SK-N-SH treated with all-trans-retinoic acid at 6 μM for 48 hours (cell line): ENCODE measurements at places on chromosomes 12 and 14.

- peak; percentile 34; the same call in 2 of the 3 replicates for ATAC-seq
Measured at GRCh38 chr14:74333909-74334308, 14.4 kb upstream of the VRTN start.

DNA sequence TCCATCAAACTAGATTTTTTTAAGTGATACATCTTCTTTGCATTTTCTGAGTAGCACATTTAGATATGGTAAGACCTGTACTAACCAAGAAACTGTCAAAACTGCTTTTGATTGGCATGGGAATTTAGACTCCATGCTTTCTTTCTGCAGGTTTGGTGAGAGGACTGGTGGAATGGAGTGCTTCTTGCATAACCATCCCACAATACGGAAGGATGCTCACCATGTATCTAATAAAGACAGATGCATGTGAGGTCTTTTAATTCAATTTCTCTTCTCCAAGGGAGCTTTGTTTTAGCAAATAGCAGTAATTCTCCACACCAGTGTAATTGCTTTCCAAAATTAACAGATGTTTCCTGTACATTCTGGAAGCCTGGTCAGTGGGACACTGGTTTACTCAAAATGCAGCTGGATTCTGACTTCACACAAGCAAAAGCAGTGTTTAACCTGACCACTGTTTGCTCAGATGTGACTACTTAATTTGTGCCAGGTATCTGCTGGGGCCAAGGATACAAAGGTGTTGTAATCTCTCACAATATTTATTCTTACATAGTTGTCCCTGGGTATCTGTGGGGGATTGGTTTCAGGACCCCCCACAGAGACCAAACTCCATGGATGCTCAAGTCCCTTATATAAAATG is 26.1 kb downstream of the FGD6 start:
- ATAC-seq, result no peak

- ATAC-seq, result no peak
Measured at GRCh38 chr12:127984386-127985055, 282.4 kb upstream of the TMEM132C start.

- no peak for ATAC-seq
Measured at GRCh38 chr12:107469011-107469410, 216.6 kb upstream of the PWP1 start.

DNA sequence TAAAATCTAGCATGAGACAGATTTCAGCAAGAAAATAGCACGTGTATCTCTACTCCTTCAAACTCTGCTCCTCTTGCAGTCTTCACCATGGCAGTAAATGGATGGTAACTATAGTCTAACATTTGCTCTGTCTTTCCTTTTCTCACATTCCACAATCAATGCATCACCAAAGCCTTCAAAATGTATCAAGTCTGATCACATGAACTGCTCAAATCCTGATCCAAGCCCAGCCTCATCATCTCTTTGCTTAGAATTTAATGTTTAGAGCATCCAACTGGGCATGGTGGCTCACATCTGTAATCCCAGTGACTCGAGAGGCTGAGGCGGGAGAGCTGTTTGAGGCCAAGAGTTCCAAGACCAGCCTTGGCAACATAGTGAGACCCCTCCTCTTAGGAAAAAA is 45.9 kb downstream of the CDK17 start:
- ATAC-seq, result peak; percentile 46

- ATAC-seq, result peak; percentile 87
Measured at GRCh38 chr14:21711360-21711961, 37.8 kb upstream of the OR4E1 start.

DNA sequence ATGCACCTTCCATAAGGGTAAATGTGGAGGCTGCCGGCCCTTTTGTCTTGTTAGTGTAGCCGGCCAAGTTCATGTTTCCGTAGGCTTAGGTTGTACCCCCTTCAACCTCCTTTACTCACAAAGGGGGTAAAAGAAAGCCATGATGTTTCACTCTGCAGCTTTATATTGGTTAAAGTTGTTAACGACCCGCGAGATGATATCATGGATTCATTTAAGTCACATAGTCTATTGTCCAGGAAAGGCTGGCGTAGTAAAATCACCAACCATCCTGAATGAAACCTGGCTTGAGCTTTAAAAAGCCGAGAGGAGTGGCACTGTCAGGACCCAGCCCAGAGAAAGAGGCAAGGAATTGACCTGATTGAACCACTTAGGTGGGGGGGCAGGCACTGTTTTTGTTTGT is 1.3 kb downstream of the UNG start:
- ATAC-seq, result peak; percentile 4

DNA sequence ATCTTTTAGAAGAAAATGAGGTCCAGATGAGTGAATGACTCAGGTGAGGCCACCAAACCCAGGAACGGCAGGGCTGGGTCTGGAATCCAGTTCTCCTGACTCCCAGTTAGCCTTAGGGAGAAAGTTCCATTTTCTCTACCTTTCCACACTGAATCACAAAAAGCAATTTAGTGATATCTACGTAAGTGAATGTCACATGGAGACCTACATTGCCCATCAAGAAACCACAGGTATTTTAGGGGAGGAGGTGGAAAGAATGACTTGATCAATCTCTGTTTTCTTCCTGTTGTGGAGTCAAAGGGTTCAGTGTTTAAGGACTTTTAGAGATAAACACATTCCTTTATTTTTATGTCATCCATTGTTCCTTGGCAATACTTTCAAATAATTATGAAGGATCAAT is 106.9 kb upstream of the PTPRB start:
- no peak for ATAC-seq

DNA sequence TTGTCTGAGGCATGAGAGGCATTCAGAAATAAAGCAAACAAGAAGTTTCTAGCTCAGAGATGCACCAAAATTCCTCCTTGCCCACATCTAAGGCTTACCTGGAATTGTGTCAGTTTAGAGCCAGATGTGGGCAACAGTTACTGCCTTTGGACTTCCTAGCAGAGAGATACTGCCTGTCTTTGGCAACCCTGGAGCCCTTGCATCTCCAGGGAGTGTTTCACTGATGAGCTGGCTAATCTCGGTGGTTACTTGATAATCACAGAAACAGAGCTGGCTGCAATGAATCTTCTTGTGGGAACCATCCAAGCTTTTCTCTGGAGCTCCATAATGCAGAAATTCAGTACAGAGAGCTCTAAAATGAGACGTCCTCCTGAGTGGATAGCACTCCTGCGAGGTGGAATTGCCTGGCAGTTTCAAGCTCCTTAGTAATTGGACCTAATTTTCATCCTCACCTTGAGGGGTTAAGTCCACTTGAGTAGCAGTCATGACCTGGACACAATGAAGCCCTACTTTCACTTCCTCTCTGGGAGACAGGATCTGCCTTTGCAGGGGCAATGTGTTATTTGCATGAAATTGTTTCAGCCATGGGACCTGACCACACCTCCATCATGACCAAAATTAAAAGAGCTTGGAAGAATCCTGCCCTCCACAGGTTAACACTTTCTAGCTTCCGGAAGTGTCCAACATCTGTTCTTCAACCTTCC is 108.8 kb upstream of the ARHGAP5 start:
- ATAC-seq, result peak; percentile 24; the same call in 2 of the 3 replicates

DNA sequence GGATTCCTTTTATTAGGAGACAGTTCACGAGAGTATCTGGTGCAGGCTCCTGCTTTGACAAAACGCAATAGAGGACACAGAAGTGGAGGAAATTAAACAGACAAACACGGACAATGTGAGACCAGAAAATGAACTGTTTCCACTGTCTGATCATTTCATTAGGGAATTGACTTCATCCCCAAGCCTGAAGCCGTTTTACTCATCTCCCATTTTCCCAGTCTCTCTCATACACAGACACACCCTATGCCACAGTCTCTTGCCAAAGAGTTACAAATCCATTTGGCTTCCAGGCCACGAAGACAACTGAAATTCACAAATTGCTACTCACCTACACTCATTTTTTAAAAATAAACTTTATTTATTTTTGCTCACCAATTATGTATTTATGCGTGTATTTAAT is 1087.8 kb upstream of the TMEM132C start:
- no peak for ATAC-seq

- peak; percentile 49 for ATAC-seq
Measured at GRCh38 chr14:105974902-105975301, 448.5 kb downstream of the TMEM121 start.

DNA sequence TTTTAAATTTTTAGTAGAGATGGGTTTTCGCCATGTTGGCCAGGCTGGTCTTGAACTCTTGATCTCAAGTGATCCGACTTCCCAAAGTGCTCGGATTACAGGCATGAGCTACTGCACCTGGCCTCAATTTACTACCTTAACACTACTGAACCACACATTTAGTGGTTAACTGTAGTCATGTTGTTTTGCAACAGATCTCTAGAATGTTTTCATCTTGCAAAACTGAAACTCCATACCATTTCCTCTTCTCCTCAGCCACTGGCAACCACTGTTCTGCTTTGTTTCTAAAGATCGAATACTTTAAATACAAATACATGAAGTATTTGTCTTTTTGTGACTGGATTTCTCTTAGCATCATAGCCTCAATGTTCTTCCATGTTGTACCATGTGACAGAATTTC is 15.4 kb upstream of the SMCO2 start:
- no peak for ATAC-seq
